CD8-positive, alpha-beta memory T cell (primary cell): ENCODE measurements at places on chromosomes 2 and 18. TPM values are rescaled to one million over a fixed set of nuclear protein-coding genes. Genes with fewer than 3 reads are reported as not detected.

DNA sequence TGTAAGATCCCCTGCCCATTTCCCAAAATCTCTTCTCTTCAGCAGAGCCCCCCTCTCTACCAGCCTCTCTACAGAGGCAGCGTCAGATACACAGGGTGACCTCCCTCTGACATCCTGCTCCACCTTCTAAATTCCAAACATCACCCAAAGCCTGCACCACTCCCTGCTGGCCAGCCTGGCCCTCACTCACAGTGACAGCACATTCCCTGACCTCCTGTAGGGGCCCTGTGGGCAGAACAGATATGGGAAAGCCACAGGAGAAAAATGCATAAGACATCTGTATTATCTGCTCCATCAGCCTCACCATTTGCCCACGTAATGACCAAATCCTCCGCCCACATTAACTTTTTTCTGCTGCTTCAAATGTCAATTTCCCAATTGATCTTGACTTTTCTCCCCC lies 40.6 kb downstream of the TRABD2A start:
- no peaks in the 10 kb centered on the region for H3K27me3 ChIP-seq
- peak overlapping the region; percentile 2 for H3K27ac ChIP-seq
- no peak for DNase-seq
- peaks cover 88% of the 10 kb centered on the region for H3K4me1 ChIP-seq

GRCh38 chr2:193539188-193539587 lies 1344.5 kb upstream of the TMEFF2 start:
- H3K36me3 ChIP-seq, result no peaks in the 10 kb centered on the region
- H3K4me1 ChIP-seq, result no peaks in the 10 kb centered on the region
- H3K4me3 ChIP-seq, result no peak overlapping the region
- no peak for DNase-seq
- H3K27me3 ChIP-seq, result no peaks in the 10 kb centered on the region
- H3K27ac ChIP-seq, result no peak overlapping the region

DNA sequence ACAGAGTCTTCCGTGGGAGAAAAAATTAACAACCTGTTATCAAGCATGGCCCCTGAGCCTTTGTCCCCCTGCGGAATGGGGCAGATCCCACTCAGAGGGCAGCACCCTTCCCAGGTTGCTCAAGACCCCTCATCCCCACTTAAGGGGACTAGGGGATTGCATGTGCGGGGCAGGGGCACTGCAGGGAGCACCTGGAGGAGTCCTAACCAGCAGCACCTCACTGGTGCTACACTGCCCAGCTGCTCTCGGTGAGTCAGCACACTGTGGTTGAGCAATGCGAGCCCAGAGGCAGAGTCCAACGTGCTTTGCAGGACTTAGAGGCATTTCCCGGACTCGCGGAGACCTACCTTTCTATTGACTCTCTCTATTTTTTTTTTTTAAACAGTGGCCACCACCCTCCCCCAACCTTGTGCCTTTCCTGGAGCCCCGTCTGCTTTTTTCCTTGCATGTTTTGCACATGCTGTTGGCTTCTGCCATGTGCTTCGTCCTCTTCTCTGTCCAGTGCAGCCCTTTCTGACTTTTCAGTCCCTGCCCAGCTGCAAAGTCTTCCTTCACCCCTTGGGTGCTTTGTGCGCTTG lies 74.0 kb downstream of the IL1R2 start:
- H3K27me3 ChIP-seq, result no peaks in the 10 kb centered on the region
- DNase-seq, result no peak
- no peaks in the 10 kb centered on the region for H3K36me3 ChIP-seq
- H3K4me3 ChIP-seq, result no peak overlapping the region

DNA sequence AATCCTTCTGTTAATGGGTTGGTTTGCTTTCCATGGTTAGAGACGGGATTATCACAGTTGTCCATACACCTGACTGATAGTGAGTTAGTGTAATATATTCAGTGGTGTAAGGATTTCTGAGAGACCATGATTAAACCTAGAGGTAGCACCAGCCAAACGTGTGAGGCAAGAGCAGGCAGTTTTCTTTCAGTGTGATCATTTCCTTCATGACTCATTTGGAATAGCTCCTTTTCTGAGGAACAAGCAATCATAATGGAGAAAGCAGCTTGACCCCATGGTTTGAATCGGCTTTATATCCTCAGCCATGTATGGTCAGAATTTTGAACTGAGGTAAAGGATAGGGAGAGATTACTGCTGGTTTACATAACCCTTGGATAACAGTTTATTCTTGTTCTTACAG lies 2.9 kb downstream of the MXD1 start:
- no peak for DNase-seq
- H3K27me3 ChIP-seq, result no peaks in the 10 kb centered on the region
- H3K27ac ChIP-seq, result peak overlapping the region; percentile 3

- no peak overlapping the region for H3K4me3 ChIP-seq
- no peak overlapping the region for H3K27ac ChIP-seq
- no peaks in the 10 kb centered on the region for H3K27me3 ChIP-seq
- no peaks in the 10 kb centered on the region for H3K4me1 ChIP-seq
- no peaks in the 10 kb centered on the region for H3K36me3 ChIP-seq
These were observed 538.3 kb upstream of the CDH2 start for GRCh38 chr18:28715206-28715605.

DNA sequence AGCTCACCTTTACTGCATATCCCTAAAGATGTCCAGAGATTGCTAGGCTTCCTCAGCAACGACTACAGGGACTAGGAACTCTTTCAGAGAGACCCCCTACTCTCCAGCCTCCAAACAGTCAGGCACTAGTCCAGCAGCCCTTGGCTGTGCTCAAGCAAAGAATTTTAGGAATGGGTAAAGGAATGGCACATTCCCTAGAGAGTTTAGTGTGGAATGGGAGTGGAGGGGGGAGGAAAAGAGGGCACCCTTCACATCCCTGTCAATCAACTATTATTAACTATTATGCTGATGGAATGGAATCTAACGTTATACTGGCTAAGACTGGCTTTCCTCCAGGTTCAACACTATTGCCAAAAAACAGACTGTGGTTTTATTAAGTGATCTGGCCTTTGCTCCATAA lies 64.8 kb downstream of the IKZF2 start:
- no peaks in the 10 kb centered on the region for H3K27me3 ChIP-seq
- DNase-seq, result no peak
- no peaks in the 10 kb centered on the region for H3K36me3 ChIP-seq
- H3K4me1 ChIP-seq, result no peaks in the 10 kb centered on the region

DNA sequence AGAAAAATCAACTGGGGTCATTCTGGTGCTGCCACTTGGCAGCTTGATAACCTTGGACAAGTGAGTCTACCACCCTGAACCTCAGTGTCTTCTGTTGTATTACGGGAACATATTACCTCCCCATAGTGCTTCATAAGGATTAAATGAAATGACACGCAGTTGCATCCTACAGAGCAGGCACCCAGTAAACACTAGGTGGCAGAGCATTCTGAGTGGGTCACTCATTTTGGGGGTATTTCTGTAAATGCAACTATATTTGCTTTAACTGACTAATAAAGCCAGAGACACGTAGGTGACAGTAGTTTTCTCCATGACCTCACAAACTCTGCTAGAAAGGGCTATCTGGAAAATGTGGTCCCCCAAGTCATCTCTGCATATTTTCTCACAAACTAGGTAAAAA lies 4.7 kb downstream of the CD226 start:
- H3K27me3 ChIP-seq, result no peaks in the 10 kb centered on the region
- no peaks in the 10 kb centered on the region for H3K36me3 ChIP-seq
- H3K27ac ChIP-seq, result no peak overlapping the region
- no peak for DNase-seq
- H3K4me1 ChIP-seq, result peaks cover 83% of the 10 kb centered on the region

DNA sequence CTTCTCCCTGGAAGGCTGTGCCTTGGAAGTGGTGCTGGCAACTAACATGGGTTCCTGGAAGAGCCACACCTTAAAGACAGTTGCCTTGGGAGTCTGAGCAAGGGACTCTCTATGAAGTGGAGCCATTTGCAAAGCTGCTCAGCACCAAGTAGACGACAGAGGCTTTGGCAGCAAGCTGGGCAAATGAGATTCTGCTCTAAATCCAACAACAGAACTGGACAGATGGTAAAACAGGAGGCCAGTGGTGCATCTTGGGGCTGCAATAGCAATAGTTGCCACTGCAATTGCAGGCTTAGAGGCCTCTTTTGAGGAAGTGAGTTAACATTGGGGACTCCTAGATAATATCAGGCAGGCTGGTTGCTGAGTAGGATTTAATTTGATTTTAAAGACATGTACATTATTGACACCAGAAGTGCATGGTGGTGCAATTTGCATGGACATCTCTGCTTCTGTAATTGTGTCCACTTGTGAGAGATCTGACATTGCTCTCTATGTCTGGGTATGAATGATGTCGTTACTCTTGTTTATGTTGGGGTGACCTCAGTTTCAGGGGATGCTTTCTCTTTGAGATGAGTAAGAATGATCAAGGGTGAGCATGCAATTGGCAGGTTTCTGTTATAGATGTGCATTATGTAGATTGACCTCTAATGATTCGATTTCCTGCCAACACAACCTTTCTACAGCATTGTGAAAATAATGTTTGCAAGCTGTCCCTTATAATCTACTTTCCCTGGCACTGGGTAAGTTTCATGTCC lies 568.3 kb upstream of the MEX3C start:
- H3K27me3 ChIP-seq, result no peaks in the 10 kb centered on the region
- no peaks in the 10 kb centered on the region for H3K4me1 ChIP-seq
- DNase-seq, result no peak

DDX18 gene
- 147 TPM for total RNA-seq

CCDC178 gene
- total RNA-seq, result not detected
